ENCODE measurements at places on chromosomes 4 and X. TPM values are rescaled to one million over a fixed set of nuclear protein-coding genes. Genes with fewer than 3 reads are reported as not detected.

The RENBP gene
- total RNA-seq = 14.5 TPM

The GAGE12J gene
- not detected for total RNA-seq

The SH3TC1 gene
- 104 TPM for total RNA-seq

DNA sequence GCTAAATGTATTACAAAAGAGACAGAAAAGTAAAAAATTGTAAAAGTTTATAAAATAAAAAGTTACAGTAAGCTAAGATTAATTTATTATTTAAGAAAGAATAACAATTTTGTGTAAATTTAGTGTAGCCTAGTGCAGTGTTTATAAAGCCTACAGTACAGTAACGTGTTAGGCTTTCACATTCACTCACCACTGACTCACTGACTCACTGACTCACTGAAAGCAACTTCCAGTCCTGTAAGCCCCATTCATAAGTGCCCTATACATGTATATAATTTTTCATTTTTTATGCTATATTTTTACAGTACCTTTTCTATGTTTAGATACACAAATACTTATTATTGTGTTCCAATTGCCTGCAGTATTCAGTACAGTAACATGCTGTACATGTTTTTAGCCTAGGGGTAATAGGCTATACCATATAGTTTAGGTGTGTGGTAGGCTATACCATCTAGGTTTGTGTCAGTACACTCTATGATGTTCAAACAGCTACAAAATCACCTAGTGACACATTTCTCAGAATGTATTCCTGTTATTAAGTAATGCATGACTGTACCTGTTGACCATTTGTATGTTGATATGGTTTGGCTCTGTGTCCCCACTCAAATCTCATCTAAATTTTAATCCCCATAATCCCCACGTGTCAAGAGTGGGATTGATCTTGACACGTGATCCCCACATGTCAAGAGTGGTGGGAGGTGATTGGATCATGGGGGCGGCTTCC is 57.9 kb downstream of the CFAP299 start:
- no peak for DNase-seq

GRCh38 chr4:24054910-24055309 is 165.1 kb upstream of the PPARGC1A start:
- no peak for DNase-seq

GRCh38 chrX:9088896-9089295 is 55.0 kb upstream of the FAM9B start:
- no peak for DNase-seq

DNA sequence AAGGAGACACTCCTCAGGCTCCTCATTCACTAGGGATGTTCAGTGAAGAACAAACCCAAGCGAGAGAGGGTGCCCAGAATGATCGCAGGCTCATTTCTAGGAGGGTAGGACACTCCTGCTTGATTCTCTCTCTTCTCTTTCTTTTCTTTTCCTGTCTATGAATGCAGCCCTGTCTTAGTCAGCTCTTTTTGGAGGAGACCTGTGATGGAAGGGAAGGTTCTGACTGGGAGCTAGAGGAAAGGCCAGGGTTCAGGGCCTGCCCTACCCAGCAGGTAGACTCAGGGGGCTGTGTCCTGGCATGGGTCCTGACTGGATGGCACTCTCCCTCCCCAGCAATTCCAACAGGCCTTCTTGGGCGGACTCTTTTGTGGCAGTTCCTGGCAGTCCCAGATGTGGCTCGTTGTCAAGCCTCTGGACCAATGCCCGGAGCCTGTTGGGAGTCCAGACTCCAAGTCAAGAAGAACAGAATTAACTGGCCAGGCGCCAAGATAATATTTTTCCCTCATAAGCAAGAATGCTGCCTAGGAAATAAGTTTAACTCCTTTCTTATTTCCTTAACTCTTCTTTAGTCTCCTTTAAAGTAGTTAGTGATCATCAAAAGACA is 139.4 kb upstream of the SCML1 start:
- DNase-seq = no peak
